ENCODE measurements at places on chromosomes 16 and 17. TPM values are rescaled to one million over a fixed set of nuclear protein-coding genes. Genes with fewer than 3 reads are reported as not detected.

PTX4 gene
- 0.14 TPM for polyA plus RNA-seq

TMC7 gene
- polyA plus RNA-seq: 6.0 TPM

NPIPA2 gene
- polyA plus RNA-seq: 6.9 TPM

KRT36 gene
- polyA plus RNA-seq: not detected

NTN3 gene
- polyA plus RNA-seq: 3.9 TPM

CEMP1 gene
- 8.1 TPM for polyA plus RNA-seq

MT3 gene
- polyA plus RNA-seq: 363 TPM

FLYWCH2 gene
- 59.7 TPM for polyA plus RNA-seq

PPL gene
- 5.6 TPM for polyA plus RNA-seq

CIBAR2 gene
- 3.6 TPM for polyA plus RNA-seq

CTRL gene
- polyA plus RNA-seq: 4.6 TPM

KCNAB3 gene
- 33.6 TPM for polyA plus RNA-seq

TEDC2 gene
- 12.1 TPM for polyA plus RNA-seq

DBNDD1 gene
- polyA plus RNA-seq: 59.5 TPM

CCL14 gene
- 8.9 TPM for polyA plus RNA-seq

KIF2B gene
- not detected for polyA plus RNA-seq

ASIC2 gene
- 36.7 TPM for polyA plus RNA-seq

GCSH gene
- 118 TPM for polyA plus RNA-seq

VAT1L gene
- 185 TPM for polyA plus RNA-seq

SMIM22 gene
- 2.4 TPM for polyA plus RNA-seq

WNK4 gene
- polyA plus RNA-seq: 14.1 TPM

FAM171A2 gene
- 120 TPM for polyA plus RNA-seq

NSRP1 gene
- 29.2 TPM for polyA plus RNA-seq

DPEP1 gene
- polyA plus RNA-seq: 9.8 TPM

ZFP1 gene
- 23.3 TPM for polyA plus RNA-seq

ADORA2B gene
- polyA plus RNA-seq: 7.8 TPM

BAIAP3 gene
- polyA plus RNA-seq: 69.8 TPM

DBF4B gene
- 15.5 TPM for polyA plus RNA-seq

GCGR gene
- 1.3 TPM for polyA plus RNA-seq

KRT40 gene
- 0.33 TPM for polyA plus RNA-seq

KRTAP9-1 gene
- not detected for polyA plus RNA-seq

ANKRD40CL gene
- polyA plus RNA-seq: not detected

CDRT15 gene
- 0.95 TPM for polyA plus RNA-seq

NGFR gene
- 43.3 TPM for polyA plus RNA-seq

WNT3 gene
- polyA plus RNA-seq: 17.1 TPM

CCDC78 gene
- 16.0 TPM for polyA plus RNA-seq

KRTAP3-2 gene
- not detected for polyA plus RNA-seq

ZPBP2 gene
- not detected for polyA plus RNA-seq

CHMP1A gene
- 114 TPM for polyA plus RNA-seq

PYY gene
- not detected for polyA plus RNA-seq

TBC1D3I gene
- 9.5 TPM for polyA plus RNA-seq

SMIM5 gene
- polyA plus RNA-seq: 2.1 TPM

CCL4L2 gene
- polyA plus RNA-seq: 6.6 TPM

PRR29 gene
- polyA plus RNA-seq: 12.3 TPM

HYDIN gene
- 17.2 TPM for polyA plus RNA-seq

SLC5A10 gene
- 0.51 TPM for polyA plus RNA-seq

SRRM2 gene
- 610 TPM for polyA plus RNA-seq

ST3GAL2 gene
- polyA plus RNA-seq: 33.7 TPM

MSLN gene
- 0.24 TPM for polyA plus RNA-seq

CACNG4 gene
- 161 TPM for polyA plus RNA-seq

ACE gene
- polyA plus RNA-seq: 15.4 TPM

Data from spinal cord (tissue), 10 donors.